Prostate gland (tissue), 2 donors: ENCODE measurements at places on chromosomes 1 and 21. TPM values are rescaled to one million over a fixed set of nuclear protein-coding genes. Genes with fewer than 3 reads are reported as not detected.

DYRK1A gene
- 146 TPM for total RNA-seq

CFAP74 gene
- not detected for total RNA-seq

PGLYRP4 gene
- total RNA-seq, result not detected

EDN2 gene
- 2.6 TPM for total RNA-seq

KCND3 gene
- total RNA-seq, result 17.1 TPM

TMEM183A gene
- 80.2 TPM for total RNA-seq

ZCCHC17 gene
- total RNA-seq, result 31.5 TPM

LMO4 gene
- 41.9 TPM for total RNA-seq

HJV gene
- total RNA-seq, result not detected

OR2T33 gene
- not detected for total RNA-seq

GBP1 gene
- 9.1 TPM for total RNA-seq

COL9A2 gene
- 27.6 TPM for total RNA-seq

PLA2G4A gene
- total RNA-seq, result 6.1 TPM

KLF18 gene
- total RNA-seq, result not detected

OR14A16 gene
- total RNA-seq, result not detected

CD5L gene
- not detected for total RNA-seq
